Activated naive CD4-positive, alpha-beta T cell treated with Interleukin-2 at 50 U/mL for 16 hours (primary cell): ENCODE measurements at places on chromosomes 16 and 17.

DNA sequence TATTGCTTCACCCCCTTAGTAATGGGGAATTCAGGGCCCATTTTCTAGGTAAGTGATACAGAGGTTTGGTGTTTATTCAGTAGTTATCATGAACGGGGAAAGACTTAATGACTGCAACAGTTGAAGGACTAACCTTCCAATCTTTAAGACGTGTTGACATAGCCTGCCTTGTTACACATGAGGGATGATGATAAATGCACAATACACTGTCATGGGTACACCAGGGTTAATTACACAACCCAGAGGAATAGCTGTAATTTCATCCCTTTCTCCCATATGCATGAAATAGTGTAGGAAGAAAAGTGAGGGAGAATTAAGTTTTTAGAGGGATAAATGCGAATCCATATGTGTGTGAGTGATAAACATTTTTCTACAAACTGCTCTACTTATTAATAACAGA lies 10.7 kb downstream of the MYH4 start:
- no peak for DNase-seq

DNA sequence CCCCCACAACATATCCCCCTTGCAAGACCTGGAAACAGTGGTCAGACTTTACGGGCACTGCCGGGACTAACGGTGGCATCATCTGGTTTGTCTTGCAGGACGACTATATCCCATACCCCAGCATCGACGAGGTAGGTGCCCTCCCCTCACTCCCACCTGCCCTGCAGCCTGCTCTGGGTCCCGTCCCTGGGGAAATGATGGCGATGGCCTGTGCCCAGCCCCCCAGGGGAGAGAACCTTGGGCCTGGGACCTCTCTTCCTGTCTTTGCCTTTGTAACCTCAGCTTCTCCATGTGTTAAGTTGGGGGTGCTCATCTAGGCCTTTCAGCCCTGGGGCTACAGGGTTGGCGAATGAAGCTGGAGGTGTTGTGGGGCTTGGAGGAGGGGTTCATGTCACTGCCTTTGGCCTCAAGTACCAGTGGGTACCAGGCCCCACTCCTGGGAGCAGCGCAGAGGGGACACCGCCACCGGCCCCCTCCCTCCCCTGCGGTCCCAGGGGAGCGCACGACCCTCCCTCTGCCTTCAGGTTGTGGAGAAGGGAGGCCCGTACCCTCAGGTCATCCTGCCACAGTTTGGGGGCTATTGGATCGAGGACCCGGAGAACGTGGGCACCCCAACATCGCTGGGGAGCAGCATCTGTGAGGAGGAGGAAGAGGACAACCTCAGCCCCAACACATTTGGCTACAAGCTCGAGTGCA lies 99.9 kb downstream of the OR1D5 start:
- no peak for DNase-seq

DNA sequence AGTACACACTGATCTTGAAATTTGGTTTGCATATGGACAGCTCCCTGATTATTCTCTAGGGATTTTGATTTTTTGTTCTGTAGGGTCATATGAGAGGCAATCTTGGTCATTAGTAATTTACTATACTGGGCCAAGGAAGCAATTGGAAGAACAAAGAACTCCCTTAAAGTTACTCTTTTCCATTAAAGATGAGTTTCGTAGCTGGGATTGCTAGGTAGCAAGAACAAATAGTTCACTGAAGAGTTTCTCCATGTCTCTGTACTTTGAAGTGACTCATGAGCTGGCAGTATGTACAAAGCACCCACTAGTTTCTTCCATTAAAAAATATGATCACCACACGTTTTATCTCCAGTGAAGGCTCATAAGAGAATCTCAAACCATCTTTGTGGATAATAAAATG lies 6.2 kb upstream of the BCAS3 start:
- no peak for DNase-seq

DNA sequence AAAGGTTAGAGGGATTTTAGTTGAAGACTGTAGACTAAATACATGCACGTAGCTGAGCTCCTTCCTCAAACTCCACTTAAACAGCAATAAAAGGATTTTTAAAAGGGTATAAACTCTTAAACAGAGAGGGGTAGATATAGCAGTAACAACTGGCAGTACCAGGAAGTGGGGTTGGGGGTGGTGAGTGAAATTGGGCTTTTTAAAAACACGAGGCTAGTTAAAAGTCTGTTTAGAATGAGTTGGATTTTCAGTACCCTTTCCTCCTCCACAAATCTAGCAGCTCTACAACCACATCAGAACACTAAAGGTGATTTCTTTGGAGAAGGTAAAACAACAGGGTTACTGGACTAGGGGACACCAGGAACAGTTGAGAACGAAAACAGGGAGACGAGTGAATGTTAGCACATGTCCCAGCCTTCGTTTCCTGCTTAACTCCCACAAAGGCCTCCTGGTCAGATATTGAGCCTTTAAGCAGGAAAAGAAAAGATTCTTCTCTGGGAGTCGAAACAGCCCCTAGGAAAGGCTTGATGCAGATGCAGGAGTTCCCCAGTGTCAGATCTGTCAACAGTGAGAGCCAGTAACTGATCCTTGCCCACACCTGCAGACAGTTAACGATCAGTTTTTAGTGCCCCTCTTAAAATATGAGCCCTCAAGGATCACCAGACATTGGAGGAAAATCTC lies 13.8 kb downstream of the NETO2 start:
- no peak for DNase-seq

DNA sequence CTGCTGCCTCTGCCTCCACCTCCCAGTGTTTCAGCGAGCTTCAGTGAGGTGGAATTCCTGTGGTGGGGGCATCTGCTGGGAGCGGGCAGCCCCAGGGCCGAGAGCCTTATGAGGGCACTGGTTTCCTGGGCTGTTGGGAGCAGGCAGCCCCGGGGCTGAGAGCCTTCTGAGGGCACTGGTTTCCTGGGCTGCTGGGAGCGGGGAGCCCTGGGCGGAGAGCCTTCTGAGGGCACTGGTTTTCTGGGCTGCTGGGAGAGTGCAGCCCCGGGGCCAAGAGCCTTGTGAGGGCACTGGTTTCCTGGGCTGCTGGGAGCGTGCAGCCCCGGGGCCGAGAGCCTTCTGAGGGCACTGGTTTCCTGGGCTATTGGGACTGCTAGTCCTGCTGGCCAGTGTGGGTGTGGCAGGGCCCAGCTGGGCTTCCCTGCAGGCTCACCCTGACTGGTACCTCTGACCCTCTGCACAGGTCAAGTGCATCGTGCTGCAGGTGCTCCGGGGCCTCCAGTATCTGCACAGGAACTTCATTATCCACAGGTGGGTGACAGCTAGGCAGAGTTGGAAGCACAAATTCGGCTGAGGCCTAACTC lies 5.6 kb downstream of the CDK10 start:
- DNase-seq = no peak

DNA sequence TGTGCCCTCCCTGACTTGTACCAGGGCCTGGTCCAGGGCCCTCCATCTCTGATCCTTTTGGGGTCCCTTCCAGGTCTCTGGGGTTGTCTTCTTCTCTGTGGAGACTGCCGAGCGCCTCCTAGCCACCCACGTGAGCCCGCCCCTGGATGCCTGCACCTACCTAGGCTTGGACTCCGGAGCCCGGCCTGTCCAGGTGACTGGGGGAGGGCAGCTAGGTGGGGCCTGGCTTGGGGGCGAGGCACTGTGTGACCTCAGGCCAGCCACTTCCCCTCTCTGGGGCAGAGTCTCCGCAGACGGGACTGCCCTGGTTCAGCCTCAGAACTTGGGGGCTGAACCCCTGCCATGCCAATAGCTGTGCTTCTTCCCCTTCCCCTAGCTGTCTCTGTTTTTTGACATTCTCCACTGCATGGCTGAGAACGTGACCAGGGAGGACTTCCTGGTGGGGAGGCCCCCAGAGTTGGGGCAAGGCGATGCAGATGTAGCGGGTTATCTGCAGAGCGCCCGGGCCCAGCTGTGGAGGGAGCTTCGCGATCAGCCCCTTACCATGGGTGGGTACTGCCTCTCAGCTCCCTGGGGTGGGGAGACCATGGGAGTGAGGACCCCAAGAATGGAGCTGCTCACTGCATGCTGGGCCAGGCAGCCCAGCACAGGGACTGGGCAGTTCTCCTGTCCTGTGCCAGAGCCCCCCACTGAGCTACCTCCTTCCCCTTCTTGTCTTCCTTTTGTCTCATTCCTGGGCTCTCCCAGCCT lies 14.6 kb downstream of the FCSK start:
- no peak for DNase-seq

DNA sequence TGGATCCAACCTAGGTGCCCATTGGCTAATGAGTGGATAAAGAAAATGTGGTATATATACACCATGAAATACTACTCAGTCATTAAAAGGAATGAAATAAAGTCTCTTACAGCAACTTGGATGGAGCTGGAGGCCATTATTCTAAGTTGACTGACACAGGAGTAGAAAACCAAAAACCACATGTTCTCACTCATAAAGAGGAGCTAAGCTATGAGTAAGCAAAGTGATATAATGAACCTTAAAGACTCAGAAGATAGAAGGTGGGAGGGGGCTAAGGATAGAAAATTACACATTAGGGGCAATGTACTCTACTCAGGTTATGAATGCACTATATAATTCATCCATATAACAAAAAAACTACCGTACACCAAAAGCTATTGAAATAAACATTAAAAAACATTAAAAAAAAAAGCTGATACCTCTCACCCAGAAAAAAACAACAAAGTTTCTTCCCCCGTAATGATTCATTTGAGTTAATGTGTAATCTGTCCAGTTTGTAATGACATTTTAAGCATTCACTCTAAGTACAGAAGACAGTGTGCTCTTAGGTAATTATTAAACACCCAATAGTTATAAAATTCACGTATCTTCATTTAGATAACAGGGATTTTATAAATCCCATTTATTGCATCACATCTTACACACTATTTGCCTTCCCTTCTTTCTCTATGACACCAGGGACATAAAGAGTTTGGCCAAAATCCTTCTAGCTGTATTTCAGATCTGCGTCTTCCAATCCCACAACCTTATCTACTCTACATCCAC lies 941.5 kb downstream of the CDH11 start:
- DNase-seq = no peak

GRCh38 chr16:14496786-14497185 lies 133.3 kb downstream of the PARN start:
- no peak for DNase-seq

DNA sequence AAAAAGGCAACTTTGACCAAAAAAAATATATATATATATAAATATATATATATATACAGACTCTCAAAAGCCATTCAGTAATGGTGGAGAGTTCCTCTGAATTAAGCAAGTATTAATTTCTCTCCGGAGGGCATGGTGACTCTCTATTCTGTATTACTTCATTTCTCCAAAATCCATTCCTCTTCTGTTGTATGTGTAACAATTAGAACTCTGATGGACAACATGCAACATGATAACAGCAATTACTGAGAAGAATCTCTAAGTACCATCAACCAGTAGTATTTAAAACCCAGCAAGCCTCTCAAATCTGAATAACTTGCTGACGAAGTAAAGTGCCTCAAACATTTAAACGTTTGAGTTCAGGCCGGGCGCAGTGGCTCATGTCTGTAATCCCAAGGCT lies 2.3 kb downstream of the GRB2 start:
- DNase-seq = no peak

GRCh38 chr16:84323606-84324005 lies 28.9 kb downstream of the WFDC1 start:
- DNase-seq = no peak

DNA sequence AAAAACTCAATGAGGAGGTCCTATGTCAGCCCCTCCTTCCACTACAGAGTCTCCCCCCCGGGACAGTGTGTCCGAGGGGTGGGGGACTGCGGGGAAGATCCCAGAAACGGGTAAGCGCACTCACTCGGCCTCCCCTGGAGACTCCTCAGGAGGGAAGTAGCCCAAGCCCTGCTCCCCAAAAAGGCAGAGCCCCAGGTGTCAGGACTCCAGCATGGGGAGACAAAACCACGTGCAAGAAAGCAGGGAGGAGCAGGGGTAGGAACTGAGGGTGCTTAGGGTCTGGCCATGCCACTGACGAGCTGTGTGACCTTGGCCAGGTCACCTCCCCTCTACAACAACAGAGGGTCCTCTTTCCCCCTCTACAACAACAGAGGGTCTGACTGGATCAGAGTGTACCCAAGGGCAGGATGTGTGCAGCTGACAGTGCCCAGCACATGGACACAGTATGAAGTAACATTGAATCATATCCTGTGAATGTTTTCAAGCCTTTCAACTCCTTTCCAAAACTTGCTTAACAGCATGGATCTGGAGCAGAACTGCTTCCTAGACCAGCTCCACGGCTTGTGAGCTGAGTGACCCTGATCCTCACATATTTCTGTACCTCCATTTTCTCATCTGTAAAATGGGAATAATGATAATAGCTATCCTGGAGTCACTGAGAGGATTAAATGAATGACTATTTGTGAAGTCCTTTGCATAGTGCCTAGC lies 2.1 kb upstream of the NAGS start:
- no peak for DNase-seq

DNA sequence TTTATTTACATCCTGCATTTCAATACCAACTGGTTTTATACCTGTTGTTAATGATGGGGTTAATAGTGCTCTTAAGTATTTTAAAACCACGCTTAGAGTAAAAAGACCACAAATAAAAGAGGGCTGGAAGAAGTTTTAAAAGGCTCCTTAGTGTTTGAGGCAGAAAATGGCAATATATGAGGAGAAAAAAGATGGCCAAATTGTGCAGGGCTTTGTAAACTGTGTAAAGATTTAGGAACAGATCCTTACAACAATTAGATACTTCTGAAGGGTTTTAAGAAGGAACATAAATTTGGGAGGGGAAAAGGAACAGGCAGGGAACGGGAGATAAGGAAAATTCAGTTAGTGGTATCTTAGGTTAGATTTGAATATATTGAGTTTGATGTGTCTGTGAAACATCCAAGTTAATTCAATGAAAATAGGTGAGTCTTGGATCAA lies 12.7 kb downstream of the CDC27 start:
- DNase-seq = no peak

GRCh38 chr16:54806881-54807360 lies 123.7 kb upstream of the IRX5 start:
- no peak for DNase-seq

GRCh38 chr16:20073203-20074098 lies at the start of gene GPR139:
Gene GPR139 (minus strand): TSS chr16:20073890. CDS start chr16:20073616, 274 bp downstream.
- no peak for DNase-seq

- no peak for DNase-seq
These were observed 677 bp downstream of the SULT1A2 start for GRCh38 chr16:28596115-28596630.

DNA sequence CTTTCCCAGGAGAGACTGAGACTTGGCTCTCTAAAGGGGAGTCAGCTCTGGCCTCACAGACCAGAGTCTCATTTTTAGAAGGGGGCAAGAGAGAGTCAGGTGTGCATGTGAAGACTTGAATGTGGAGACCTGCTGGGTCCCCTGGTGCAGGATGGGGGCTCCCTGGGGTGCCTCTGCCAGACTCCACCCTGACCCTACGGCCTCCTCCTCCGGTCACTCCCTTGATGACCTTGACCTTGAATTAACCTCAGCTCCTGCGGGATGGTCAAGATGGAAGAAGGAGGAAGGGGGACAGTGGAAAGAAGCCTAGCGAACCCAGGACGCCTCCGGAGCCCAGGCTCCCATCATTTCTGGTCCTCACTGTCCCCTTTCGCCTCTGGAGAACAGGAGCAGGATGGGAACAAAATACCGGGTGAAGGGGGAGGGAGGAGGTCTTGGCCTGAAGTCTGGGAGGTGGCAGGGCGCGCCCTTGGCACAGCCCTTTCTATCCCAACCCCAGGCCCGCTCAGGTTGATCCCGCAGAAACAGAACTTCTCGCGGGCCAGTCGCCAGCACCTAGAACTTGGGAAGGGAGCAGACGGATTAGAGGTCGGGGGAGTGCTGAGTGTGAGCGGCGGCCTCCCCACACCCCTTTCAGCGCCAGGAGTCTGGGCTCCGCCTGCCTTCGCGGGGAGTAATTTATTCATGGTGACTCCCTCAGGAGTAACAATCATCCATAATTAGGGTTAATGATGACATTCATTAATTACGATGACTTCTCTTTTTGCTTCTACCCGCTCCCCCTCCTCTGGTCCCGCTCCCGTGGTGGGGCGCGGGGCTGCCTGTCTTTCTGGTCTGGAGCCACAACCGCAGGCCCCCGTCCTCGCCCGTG lies 1.6 kb downstream of the STAC2 start:
- DNase-seq = no peak
